ENCODE measurements at places on chromosomes 12 and 14.

- DNase-seq: no peak
Observed at GRCh38 chr12:96883571-96883970, 23.5 kb upstream of the NEDD1 start.

- no peak for DNase-seq
Observed at GRCh38 chr12:39199351-39199750, 243.6 kb downstream of the KIF21A start.

GRCh38 chr14:55731881-55732498, 152.0 kb downstream of the KTN1 start:
- DNase-seq: peak; percentile 53

GRCh38 chr14:35289623-35290022, 2.6 kb upstream of the PSMA6 start:
- DNase-seq: no peak

- no peak for DNase-seq
Observed at GRCh38 chr12:124668602-124669001, 101.2 kb upstream of the NCOR2 start.

DNA sequence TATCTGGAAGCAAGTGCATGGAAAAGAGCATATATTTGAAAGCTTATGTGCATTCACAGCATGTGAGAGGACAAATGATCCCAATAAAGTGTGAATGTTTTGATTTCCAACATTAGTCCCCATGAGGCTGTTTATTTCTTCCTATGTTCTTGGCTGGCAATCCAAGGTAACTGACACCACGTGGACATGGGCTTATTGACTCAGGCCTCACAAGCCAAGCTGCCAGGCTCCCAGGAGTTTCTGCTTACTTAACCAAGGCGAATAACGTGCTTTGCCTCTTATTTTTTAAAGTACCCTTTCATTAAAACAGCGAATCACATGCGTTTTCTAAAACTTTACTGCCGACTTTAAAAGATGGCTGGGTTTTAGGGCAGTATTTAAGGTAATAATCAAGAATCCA, 441.7 kb downstream of the FUT8 start:
- DNase-seq: no peak

DNA sequence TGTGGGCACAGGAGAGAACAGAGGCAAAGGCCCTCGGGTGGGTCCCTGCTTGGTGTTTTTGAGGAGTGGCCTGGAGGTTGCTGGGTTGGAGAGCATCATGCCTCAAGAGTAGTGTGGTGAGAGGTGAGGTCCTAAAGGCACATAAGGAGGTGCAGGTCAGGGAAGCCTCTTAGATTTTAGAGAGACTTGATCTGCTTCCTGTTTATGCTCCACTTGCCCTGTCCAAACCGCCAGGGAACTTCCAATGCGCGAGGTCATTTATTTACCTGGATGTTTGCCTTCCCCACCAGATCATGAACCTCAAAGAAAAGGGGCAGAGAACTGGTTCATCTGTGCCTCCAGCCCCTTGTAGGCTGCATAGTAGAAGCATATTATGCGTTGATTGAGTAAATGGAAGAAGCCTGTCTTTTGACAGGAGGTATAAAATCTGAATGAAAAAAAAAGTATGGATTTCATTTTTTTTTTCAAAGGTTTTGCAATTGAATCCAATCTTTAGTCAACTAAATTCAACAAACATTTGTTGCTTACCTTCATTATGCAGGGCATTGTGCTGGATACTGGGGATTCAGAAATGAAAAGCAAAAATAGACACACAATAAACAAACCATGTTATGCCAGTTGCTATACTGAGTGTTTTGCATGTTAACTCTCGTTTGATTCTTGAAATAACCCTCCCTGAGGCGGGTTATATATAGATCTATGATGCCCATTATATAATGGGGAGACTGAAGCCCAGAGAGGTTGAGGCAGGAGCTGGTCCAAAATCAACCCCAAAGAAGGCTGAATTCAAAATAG, 485.2 kb downstream of the VRK1 start:
- no peak for DNase-seq

GRCh38 chr14:89531661-89532335, 114.8 kb upstream of the FOXN3 start:
- DNase-seq: no peak

DNA sequence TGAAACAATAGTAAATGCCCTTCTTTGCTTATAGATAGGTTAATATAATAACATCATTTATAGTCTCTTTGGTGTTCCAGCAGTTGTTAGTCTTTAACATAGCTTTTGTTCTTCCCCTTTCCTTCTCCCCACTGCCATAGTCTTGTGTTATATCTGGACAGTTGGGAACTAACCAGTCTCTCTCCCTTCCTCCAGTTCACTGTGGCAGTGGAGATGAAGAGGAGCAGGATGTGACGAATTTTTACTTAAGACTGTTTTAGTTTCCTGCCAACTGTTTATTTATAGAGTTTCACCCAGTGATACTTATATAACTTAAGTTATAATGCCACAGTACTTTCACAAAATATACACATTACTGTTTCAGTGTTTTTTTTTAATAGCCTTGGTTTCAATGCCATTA, 277.4 kb downstream of the PDZRN4 start:
- no peak for DNase-seq

GRCh38 chr14:74609721-74610120, 2.3 kb downstream of the LTBP2 start:
- no peak for DNase-seq

DNA sequence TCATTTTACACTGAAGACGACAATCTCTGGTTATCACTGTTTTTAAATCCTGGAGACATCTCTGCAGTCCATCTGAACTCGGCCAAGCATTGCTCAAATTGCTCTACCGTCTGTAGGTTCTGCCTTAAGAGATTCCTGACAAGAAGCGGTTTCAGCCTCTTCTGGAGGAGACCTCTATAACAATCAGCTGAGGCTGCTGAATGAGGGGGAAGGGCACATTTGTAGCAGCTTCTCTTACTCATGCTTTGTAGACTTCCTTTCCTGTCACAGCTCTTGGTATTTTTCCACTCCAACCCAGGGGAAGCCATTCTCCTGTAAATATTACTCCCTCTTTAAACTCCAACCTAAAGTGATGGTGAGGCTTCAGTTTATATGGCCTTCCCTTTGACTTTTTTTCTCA, 3.0 kb downstream of the ARG2 start:
- peak; percentile 81 for DNase-seq

DNA sequence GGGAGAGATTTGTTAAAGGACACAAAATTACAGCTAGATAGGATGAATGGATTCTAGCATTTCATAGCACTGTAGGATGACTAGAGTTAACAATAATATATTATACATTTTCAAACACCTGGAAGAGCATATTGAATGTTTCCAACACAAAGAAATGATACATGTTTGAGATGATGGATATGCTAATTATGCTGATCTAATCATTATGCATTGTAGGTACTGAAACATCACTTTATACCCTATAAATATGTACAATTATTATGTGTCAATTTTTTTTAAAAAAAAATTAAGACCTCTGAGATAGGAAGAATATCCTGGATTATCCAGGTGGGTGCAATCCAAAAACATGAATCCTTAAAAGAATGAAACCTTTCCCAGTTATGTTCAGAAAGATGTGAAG, 100.3 kb upstream of the CPNE8 start:
- DNase-seq: no peak

DNA sequence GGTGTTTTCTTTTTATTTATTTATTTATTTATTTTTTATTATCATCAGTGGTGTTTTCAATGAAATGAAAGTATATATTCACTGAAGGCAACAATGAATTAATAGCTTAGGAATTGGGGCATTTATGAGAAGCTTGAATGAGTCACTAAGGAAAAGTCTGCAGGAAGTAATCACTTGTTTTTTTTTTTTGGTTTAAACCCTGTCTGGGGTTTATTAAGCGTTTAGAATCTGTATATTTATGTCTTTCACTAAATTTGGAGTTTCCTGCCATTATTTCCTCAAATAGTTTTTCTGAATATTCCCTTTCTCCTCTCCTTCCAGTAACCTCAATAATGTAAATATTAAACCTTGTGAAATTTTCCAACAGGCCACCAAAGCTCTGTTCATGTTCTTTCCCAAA, 85.5 kb downstream of the TESC start:
- no peak for DNase-seq

GRCh38 chr14:53743371-53743770, 213.3 kb downstream of the BMP4 start:
- no peak for DNase-seq

DNA sequence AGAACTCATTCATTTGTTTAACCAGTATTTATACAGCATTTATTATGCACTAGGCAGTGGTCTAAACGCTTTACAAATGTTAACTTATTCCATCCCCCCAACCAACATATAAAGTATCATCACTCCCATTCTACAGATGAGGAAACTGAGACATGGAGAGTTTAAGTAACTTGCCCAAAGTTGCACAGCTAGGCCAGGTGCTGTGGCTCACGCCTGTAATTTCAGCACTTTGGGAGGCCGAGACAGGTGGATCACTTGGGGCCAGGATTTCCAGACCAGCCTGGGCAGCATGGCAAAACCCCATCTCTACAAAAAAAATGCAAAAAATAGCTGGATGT, 37.9 kb downstream of the ZFP36L1 start:
- no peak for DNase-seq

DNA sequence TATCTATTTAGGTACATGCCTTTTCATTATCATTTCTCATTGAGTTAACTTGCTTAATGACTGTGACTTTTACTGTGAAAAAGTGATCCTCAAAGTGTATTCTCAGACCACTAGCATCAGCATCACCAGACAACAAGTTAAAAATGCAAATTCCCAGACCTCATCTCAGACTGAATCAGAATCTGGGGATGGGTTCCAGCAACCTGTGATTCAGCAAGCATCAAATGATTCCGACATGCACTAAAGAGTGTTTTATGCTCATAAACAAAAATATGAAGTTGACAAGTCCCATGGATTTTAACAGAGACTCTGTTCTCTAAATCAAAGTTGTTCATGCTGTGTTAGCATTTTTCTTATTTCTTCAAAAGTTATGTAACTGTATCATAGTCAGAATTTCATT, 130.6 kb downstream of the BCAT1 start:
- no peak for DNase-seq

- no peak for DNase-seq
Observed at GRCh38 chr12:98744680-98745079, 99.6 kb downstream of the APAF1 start.

DNA sequence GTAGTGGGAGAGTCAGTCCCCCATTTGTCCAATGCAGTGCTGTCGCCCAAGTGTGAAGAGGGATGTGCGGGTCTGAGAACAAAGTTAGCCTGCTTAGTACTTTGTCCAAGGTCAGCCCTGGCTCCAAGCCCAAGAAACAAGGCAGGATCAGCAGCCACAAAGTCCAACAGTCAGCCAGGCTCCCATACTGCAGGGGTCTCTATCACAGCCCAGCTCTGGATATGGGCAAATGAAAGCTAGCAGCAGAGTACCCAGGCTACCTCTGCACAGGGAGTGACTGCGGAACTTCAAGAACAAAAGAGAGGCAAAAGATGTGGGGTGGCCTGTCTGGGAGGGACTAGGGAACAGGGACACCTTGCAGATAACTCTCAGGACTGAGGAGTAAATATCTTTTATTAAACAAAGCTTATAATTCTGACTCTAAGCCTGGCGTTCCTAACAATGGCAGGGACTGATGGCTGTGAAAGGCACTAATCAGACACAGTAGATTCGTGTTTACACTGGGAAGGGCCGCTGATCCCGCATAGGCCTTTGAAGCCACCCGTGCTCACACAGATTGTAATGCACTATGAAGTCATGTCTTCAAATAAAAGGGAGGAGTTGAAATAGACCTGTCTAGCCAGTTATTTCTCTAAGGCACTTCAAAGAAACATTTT, 91.0 kb upstream of the EEA1 start:
- DNase-seq: peak; percentile 84

GRCh38 chr12:15856097-15856982, 25.8 kb upstream of the STRAP start:
- DNase-seq: peak; percentile 68
